Left kidney (tissue), 8 donors: ENCODE measurements at places on chromosomes 4 and X.

DNA sequence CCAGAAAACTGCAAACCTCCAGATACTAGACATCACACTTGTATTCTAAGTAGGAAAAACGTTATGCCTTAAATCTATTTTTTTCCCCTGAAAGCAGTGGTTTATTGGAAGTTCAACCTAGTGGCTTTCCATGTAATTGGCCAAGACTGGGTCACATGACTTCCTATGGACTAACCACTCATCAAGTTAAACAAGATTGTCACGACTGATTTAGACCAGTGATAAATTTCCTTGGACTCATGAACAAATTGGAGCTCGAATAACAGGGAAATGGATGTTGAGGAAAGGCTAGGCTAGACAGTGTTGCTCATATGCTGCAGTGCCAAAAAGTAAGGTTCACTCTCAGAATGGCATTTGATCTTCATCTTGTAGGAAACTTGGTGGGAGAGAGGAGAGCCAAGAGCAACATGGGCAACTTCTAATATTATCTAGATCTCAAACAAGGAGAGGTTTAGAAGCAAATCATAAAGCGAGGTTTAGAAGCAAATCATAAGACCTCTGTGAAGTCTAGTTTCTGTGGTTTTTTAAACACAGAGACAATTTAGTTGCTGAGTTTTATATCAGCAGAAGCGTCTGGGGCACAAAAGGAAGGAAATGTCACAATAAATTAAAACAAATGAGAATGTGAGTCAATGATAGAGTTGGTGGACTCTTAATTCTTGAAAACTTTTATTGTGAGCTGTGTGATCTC, 165.6 kb upstream of the BOD1L1 start:
- DNase-seq, result no peak

GRCh38 chr4:26176598-26177149, 144.1 kb upstream of the RBPJ start:
- DNase-seq, result no peak

DNA sequence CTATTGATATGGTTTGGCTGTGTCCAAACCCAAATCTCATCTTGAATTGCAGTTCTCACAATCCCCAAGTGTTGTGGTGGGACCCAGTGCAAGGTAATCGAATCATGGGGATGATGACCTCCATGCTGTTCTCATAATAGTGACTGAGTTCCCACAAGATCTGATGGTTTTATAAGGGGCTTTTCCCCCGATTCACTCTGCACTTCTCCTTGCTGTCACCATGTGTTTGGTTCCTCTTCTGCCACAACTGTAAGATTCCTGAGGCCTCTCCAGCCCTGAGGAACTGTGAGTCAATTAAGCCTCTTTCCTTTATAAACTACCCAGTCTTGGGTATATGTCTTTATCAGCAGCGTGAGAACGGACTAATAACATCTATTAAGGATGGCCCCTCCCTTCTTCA, 68.8 kb downstream of the FBXW7 start:
- DNase-seq, result no peak

DNA sequence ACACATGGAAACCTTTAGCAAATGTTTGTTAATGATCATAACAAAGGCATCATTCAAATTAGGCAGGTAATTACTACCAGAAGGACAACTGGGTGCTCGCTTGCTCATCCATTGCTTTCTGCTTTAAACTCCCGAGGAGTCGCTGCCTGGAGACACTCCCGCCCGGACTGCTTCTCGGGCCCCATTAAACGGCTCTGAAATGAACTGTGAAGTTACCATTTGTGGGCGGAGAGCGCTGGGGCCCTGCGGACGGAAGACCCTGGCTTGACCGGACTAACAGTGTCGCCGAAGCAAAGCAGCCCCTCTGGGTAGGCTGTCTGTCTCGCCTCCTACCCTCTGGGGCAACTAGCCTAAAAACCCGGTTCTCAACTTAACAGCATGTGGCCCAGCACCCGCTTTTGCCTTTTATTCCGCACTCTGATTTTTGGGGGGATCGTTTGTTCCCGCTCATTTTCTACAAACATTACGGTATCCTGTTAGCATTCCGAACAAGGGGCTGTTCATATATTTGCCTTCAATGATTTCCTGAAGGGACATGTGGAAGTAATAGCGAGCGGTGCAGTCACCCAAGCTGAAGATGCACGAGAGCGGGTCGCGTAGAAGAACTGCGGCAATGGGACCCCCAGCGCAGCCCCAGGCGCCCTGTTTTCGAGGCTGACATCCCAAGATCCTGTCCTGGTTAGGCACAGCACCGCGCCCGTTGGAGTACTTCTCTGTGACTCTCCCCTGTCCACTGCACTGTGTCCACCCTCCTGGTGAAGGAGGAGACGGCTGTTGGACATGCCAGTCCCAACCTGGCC, 1.6 kb upstream of the PDGFRA start:
- peak; percentile 73 for DNase-seq

DNA sequence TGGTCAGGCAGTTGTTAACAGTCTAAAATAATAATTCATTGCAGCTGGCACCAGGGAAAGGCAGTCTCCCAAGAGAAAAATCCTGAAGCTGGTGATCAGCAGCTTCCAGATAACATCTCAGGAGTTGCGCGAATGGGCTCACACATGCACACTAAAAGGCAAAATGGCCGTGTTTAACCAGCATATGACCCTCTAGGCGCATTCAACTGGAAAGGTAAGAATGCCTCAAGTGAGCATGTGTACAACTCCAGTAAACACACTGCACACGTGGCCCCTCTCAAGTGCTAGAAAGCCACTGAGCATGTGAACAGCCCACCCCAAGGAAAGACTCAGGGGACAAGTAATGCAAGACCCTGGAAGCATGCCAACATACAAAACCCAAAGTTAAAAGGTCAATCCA, 33.1 kb downstream of the STPG2 start:
- DNase-seq, result no peak

DNA sequence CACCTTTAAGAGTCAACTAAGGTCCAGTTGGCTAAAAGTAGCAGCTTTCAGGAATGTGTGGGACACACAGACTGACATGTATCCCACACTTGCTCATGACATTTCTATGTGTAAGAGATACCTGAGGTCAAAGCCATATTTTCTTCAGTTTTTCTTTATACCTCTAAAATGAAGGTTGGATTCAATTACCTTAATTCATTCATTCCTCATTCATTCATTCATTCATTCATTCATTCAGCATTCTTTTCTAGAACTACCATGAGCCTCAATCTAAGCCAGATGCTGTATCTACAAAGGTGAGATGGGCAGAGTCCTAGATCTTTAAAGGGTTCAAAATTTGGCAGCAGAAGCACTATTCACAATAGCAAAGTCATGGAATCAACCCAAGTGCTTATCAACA, 139.7 kb upstream of the MAP3K15 start:
- no peak for DNase-seq

- DNase-seq, result no peak
Observed at GRCh38 chr4:94970650-94971049, 212.9 kb downstream of the BMPR1B start.

GRCh38 chr4:168585168-168586091, 88.6 kb downstream of the PALLD start:
- DNase-seq, result peak; percentile 69

DNA sequence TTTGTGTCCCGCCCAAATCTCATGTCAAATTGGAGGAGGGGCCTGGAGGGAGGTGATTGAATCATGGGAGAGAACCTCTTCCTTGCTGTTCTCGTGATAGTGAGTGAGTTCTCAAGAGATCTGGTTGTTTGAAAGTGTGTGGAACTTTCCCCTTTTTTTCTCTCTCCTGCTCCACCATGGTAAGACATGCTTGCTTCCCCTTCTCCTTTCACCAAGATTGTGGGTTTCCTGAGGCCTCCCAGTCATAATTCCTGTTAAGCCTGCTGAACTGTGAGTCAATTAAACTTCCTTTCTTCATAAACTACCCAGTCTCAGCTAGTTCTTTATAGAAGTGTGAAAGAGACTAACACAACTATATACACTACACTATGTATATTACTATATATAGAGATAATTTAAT, 697.8 kb upstream of the HS3ST1 start:
- DNase-seq, result no peak

DNA sequence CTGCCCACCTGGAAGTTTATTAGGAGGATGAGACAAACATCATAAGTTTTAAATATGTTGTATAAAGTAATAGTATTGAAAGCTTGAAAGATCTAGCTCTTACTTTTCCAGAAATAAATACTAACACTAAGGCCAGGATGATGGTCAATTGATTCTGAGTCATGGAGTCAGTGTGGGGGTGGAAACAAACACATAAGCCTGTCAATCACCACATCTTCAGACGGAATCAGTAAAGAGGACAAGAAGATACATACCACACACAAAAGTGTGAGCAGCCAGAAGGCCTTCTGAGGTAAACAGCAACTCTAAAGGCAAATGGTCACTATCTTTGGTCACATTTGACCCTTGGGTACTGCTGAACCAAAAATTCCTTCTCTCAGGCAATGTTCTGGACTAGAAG, 365.0 kb upstream of the RASGEF1B start:
- no peak for DNase-seq

DNA sequence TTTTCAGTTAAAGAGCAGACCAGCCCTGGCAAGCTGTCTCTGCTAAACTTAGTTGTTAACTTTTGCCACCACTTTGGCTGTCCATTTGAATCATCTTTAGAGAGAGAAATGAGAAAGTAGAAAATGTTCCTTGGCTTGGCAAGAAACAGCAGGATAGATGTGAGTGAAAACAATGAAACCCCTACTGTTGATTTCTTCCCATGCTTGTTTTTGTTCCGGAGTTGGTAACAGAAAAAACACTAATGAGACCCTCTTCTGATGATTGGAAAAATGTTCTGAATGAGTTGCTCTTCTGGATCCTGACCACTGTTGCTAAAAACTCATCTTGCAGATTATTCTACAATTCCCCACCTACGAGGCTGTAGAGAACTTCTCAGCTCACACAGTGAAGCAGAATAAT, 203.3 kb downstream of the MAPK10 start:
- no peak for DNase-seq

DNA sequence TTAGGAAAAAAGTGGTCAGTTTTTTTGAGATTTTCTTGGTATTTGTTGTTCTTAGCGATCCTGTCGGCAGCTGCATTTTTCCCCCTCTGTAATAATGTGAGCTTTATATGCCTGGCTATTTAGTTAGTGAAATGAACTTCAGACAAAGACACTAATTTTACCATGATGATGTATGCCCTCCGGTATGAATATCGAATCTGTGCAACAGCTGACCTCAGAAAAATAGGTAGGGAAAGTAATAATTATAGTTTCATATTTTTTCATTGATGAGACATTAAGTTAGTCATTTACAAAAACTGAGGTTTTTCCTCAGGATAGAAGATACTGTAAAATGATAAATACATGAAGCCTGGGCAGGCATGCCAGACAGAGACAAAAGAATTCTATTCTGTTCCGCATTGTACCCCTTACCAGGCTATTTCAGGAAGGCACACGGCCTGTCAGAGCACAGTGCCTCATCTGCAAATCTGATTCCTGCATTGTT, 155.8 kb downstream of the SHROOM3 start:
- DNase-seq, result no peak

DNA sequence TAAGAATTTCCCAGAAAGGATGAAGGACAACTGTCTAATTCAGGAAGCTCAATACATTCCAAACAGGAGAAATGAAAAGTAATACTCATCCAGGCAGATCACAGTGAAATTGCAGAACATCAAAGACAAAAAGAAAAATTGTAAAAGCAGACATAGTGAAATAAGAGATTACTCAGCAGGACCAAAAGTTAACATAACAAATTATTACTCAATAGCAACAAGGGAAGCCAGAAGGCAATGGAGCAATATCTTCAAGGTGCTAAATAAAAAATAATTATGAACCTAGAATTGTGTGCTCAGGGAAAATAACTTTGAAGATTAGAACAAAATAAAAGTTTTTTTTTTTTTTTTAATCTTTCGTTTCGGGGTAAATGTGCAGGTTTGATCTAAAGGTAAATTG, 30.5 kb upstream of the ENPP6 start:
- no peak for DNase-seq

- peak; percentile 88 for DNase-seq
Observed at GRCh38 chr4:6716018-6716911, at the start of gene BLOC1S4. Gene BLOC1S4 (plus strand): TSS chr4:6716174. CDS start chr4:6716210, 36 bp downstream.

DNA sequence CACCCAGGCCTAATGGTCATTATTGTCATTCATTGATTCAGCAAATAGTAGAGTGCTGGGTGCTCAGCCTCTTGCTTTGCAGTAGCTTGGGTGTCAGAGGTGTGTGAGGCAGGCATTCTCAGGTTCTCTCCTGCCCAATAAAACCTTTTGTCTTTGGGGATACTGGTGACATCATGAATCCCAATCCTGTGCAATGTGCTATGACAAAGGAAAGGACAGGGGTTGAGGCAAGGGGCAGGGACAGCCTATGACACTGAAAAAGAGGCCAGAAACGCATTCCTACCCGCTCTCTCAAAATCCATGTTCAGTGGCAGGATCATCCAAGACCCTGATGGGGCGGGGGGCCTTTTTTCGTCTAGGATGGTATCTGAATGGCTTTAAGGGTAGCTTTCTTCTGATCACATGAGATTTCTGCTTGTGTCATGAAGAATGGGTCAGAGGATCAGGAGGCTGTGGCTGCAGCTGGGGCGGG, 1.5 kb upstream of the FAM193A start:
- no peak for DNase-seq

DNA sequence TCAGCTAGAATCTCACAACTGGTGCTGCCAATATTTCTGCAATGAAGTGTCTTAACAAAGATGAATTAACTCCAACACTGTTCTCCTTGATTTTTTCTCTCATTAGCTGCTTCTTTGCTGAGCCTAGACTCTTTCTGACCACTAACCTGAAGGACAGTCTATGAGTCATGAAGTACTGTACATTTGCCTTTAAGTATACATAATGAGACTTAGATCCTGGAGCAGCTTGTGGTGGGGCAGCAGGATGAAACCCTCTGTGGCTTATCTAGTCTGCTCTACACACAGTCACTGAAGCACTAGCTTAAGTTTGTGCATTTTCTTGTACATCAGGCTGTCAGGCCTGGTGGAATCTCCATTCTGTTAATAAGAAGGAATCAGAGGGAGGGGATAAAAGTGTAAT, 307.4 kb upstream of the SMIM31 start:
- no peak for DNase-seq

- no peak for DNase-seq
Observed at GRCh38 chrX:26138274-26138673, at the start of gene MAGEB18. Gene MAGEB18 (plus strand): TSS chrX:26138343. CDS start chrX:26138986, 643 bp downstream.

DNA sequence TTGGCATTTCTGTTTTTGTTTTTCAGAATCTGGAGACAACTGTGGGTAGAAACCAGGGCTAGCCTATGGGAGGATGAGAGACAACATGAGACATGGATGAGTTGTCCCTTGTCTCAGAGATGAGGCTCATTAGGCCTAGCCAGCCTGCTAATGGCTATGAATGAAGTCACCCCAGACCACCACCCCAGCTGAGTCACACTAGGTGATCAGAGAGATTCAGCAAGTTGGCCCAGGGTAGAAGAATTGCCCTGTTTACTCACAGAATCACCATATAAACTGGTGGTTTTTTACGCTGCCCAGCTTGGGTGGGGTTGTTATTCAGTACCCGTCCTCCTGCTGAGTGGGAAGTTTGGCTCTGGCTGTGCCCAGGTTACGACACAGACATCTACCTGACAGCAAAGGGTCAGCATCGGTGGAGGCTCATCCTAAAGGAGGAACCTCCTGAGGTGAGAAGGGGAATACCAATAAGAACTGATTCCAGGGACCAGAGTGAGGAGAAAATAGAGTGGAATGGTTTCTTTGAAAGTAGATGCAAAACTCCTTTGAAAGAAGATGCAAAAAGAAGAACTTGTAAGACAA, 17.2 kb upstream of the ARSJ start:
- no peak for DNase-seq
